ENCODE measurements at places on chromosomes 16 and 17.

DNA sequence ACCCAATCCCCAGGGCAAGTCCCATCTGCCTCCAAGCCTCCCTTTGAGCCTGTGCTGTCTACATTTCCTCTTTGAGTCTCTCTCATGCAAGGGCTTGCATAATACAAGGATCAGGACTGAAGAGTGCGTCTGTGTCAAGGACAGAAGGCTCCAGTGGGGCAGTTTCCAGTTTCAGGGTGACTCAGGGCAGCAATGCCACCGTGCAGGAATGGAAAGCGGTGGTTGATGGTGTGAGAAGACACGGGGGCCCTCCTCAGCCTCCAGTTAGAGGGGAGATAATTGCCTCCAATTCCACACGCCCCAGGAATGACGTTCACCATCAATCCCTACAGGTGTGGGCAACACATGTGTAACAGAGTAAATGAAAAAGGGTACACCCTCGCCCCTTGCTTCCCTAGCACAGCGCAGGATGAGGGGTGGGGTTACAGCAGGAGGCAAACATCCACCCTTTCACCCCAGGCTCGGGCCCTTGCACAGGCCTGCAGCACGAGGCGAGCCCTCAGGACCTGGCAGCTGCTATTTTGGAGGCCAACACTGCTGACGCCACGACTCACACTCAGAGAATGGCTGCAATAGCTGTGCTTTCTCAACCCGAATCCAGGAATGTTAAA is 24.8 kb upstream of the SLC25A19 start:
- DNase-seq: no peak

GRCh38 chr17:28216528-28216927 is 102.5 kb upstream of the TMEM97 start:
- DNase-seq: no peak

DNA sequence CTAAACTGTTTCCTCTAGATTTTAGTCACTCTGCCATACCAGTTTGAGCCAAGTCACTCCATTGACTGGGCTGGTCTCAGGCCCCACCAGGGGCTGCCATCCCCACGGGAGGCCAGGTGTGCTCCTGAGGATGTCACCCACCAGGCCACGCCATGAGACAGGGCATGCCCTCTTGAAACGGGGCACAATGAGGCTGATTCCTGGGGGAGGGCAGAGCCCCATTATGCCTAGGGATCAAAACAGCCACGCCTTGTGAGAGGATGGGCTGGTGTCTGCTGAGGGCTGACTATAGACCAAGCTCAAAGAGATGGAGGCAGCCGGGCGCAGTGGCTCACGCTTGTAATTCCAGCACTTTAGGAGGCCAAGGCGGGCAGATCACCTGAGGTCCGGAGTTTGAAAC is 21.5 kb downstream of the GINS2 start:
- DNase-seq: no peak

- DNase-seq: no peak
These were observed 1.6 kb upstream of the EFTUD2 start for GRCh38 chr17:44900894-44901293.

DNA sequence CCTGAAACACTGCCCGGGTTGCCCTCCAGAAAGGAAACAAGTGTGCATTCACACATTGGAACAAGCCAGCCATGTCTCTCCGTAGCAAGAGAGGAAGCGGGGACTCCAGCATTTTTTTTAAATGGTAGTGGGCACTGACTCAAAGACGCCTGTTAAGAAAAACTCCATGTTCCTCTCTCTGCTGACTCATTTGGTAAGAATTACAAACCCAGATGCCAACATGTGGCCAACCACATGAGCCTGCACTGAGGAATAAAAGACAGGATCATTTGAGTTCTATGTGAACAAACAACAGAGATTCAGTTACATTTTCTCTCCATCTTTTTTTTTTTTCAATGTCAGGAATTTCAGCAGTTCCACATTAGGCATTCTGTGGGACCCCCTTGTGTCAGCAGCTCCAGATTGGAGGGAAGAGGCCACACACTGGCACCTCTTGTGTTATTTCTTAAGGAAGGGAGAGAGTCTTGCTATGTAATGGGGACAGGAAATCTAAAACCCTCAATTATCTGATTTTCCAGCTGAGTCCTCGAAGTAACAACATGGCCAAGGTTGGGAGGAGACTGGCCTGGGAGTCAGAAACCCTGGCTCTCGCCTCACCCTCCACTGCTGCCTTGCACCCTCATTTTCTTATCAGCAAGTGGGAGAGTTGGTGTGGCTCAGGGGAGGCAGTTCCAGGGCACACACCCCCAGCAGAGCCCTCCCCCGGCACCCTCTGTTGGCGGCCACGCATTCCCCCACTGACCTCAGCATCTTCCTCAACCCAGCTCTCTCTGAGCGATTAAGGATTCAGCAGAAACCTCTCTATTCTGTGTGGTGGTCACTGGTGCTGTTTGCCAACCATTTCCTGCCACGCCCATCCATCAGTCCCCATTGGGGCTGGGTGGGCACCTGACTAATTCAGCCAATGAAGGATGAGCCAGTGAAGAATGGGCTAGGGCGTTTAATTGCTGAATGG is 173.0 kb downstream of the FOXL1 start:
- DNase-seq: no peak

DNA sequence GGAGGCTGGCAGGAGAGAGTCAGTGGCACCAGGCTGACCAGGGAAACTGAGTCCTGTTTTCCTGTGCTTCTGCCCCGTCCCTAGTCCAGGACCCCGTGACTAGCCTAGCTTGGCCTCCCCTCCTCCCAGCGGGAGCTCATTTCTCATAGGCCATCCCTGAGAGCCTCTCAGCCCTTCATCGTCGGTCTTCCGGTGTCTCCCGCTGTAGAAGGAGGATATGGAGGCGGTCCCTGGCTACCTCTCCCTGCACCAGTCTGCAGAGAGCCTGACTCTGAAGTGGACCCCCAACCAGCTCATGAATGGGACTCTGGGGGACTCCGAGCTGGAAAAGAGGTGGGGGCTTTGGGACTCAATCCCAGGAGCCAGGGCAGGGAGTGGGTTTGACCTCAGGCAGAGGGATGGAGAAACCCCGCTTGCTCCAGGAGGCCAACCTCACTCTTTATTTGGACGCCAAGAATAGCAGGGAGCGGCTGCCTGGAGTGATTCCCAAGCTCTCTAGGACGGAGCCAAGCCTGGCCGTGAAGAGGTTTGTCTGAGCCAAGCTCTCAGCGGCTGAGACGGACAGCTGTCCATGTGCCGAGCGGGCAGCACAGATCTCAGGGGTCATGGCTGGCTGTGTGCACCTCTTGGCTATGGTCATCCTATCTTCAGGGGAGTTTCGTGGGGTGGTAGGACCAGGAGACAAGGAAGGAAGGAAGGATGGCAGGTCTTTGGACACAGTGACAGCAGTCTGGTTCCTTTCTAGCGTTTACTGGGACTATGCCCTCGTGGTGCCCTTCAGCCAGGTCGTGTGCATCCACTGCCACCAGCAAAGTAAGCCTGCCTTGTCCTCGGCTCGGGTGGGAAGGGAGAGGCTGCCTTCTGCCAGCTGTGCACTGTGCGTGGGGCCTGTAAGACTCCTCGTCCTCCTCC is 26.8 kb downstream of the SGSM2 start:
- DNase-seq: no peak

GRCh38 chr16:62363501-62363900 is 327.3 kb upstream of the CDH8 start:
- DNase-seq: no peak

DNA sequence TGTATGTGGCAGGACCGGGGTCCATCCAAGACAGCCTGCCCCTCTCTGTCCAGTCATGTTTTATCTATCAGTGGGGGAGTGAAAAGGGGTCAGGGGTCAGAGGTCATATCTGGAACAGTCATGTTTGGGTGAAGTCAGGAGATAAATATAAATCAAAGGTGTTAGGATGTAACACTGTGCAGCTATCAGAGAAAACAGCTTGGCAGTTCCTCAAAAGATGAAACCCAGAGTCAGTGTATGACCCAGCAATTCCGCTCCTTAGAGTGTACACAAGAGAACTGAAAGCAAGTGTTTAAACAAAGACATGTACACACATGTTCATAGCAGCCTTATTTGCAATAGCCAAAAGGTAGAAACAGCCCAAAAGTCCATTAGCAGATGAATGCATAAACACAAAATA is 361.3 kb downstream of the FOXL1 start:
- DNase-seq: no peak

DNA sequence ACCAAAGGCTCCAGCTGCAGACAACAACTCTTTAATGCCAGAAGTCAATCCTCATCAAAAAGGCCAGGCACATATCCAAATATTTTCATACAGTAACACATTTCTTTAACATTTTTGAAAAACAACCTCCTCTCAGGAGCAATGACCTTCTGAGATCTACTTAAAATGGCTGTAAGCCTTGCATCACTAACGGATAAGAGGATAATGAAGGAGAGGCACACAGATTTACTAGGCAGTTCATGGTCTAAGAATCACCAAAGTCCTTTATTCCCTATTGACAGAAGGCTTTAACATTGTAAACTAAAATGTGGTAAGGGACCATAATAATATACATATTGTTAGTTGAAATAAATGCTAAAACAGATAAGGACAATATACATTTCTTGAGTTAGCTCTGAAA is 114.7 kb downstream of the USP32 start:
- no peak for DNase-seq

- no peak for DNase-seq
These were observed 419.8 kb upstream of the CDH11 start for GRCh38 chr16:65541646-65542045.

GRCh38 chr16:79510879-79511278 is 89.7 kb downstream of the MAF start:
- no peak for DNase-seq

DNA sequence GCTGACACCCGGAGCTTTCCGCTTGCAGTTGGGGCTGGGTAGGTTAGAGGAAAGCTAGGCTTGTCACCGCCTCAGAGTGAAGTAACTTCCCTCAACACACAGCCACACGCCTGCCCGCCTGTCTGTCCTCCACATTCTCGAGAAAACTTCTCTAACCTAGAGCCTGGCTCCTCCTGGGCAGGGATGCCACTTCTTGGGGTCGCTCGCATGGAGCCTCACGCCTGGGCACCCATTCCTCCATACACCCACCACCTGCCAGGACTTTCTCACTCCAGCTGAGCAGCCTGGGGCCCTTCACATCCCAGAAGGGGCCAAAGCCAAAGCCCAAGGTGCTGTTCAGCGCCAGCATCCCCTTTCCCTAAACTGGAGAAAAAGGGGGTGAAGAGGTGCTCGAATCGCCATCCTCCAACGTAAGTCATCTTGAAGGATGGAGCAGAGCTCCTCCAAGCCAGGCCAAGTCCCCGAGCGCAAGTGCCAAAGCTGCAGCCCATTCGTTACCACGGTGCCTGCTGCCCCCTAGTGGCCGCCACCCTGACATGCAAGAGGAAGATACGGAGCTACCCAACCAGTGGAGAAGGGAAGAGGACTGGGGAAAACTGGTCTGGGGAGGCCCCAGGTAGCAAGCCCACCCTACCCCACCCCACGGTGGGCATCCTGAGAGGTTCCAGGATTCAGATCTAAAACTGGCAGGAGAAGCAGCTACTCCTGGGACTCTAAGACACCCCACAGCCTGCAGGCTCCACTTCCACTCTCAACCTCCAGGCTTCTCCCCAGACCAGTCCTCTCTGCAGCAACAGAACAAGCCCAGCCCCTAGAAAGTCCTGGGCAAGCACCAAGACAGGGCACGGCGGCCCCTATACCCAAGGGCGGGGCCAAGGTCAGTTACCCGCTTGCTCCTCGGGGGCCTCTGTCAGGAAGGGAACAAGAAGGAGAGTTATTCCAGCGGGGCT is 63.1 kb downstream of the MYO18A start:
- DNase-seq: peak; percentile 78

GRCh38 chr16:50742576-50743200 is 802 bp downstream of the CYLD start:
- peak; percentile 29 for DNase-seq

DNA sequence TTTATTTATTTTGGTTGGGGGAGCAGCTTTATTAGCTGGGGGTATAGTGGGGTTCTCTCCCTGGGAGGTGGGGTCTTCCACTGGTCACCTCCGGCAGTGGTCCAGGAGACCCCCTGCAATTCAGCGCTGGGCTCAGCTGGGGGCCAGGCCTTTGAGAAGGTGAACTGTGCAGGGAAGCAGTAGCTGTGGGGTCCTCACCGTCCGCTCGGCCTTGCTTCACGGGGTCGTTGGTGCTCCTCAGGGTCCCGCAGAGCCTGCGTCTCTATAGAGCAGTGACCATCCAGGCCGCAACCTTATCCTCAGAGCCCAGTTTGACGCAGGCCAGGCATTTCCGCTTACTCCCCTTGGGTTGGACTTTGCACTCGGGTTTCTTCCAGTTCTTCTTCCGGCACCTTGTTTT is 1954.7 kb downstream of the TP53TG3F start:
- DNase-seq: no peak

GRCh38 chr16:67653128-67653788 is 6.8 kb downstream of the ACD start:
- no peak for DNase-seq

DNA sequence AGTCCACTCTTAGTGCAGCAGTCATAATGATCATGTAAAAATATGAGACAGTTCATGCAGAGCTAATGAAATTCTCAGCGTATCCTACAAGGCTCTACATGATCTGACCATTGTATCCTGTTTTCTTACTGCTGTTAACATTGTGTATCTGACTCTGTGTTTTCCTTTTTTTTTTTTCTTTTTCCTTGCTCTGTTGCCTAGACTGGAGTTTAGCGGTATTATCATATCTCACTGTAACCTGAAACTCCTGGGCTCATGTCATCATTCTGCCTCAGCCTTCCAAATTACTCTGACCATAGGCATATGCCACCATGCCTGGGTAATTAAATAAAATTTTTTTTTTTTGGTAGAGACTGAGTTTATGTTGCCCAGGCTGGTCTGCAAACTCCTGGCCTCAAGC is 12.1 kb downstream of the DUS2 start:
- DNase-seq: no peak

- DNase-seq: no peak
These were observed 41.9 kb upstream of the ATP2A3 start for GRCh38 chr17:4006165-4006589.

- no peak for DNase-seq
These were observed 136.8 kb upstream of the CDH5 start for GRCh38 chr16:66229651-66230050.

DNA sequence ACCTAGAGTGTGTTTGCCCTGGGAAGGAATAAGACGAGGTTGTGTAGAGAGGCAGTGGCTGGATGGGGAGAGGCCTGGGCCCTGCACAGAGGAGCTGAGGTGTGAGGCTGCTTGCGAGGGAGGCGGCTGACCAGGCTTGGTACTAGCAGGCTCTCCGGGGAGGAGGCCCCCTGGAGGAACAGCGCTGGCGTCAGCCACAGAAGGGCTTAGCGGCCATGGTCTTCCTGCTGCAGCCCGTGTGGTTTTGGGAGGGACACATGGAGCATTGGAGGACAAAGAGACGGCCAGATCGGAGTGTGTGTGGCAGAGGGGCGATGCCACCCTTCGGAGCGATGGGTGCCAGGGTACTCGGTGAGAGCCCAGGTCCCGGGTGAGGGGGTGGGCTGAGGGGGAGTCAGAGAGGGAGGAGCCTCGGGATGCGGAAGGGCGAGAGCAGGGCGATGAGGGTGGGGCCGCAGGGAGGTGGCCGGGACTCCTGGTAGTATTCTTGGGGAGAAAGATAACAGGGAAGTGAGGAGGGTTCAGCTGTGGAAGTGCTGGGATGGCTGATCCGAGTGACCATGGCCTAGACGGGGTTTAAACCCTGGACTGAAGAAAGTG is 8.3 kb downstream of the BANP start:
- no peak for DNase-seq
